ENCODE measurements at places on chromosomes 7 and 10.
A peak's percentile ranks its signal among the peaks of the same experiment; 100 is the strongest.

DNA sequence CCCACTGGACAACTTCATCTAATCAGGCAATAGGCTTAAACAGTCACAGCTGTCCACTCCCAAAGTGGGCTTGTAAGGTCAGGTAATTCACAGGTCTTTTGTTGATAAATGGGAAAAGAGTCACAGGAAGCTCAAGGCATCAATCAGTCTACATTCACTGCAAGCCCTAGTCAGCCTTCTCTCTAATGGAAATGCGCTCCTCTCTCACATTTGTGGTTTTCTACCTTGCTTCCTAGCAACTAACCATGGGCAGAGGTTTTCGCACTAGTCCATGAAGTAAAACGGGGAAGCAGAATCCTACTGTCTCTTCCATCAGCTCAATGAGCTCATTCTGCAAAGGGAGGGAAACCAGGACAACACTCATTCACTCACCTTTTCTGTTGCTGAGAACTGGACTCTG, 53.5 kb upstream of the APBB1IP start:
- no peak for DNase-seq

DNA sequence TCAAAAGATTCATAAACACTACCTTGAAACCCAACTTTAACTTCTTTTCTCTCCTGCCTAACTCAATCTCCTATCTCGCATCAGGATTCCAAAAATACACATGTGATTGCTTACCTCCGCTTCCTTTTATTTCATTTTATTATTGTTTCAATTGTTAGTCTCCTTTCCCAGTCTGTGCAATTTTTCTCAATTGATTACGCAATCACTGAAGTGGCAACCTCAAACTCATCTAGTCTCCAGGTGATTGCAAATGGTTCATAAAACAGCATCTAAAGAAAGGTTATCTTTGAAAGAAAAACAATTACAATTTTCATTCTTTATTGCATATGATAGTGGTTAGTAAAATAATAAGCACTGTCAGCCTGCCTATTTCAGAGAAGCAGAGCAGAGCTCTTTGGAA, 45.6 kb downstream of the CHRM2 start:
- DNase-seq: no peak

GRCh38 chr10:58791137-58791536, 278.5 kb downstream of the BICC1 start:
- DNase-seq: no peak

GRCh38 chr7:12570168-12570533, 369 bp upstream of the SCIN start:
- peak; percentile 19 for DNase-seq

DNA sequence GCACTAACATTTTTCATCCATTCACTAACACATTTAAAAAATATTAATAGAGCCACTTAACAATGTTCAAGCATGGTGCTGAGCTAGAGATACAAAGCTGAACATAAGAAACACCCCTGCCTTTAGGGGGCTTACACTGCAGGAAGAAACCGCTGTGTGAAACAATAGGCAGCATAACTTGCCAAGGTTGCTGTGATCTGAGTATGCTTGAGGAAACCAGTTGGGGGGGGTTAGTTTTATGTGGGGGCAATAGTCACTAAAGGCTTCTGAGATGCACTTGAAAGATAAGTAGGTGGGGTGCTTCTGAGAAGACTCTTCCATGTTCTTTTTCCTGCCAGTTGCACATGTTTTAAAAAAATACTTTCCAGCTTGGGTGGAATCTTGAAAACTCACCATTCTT, 2.8 kb downstream of the RBM17 start:
- DNase-seq: no peak

GRCh38 chr10:81873231-81873931, 1.6 kb upstream of the NRG3 start:
- DNase-seq: peak; percentile 18

- no peak for DNase-seq
Measured at GRCh38 chr10:45454859-45455258, 80.8 kb downstream of the ALOX5 start.

GRCh38 chr10:96850825-96851224, 18.7 kb downstream of the LCOR start:
- no peak for DNase-seq

GRCh38 chr10:114925587-114926586, 12.1 kb upstream of the TRUB1 start:
- DNase-seq: peak; percentile 31

GRCh38 chr10:108615576-108616320, 1307.6 kb downstream of the XPNPEP1 start:
- DNase-seq: no peak

GRCh38 chr10:96524741-96525140, 11.0 kb upstream of the TLL2 start:
- DNase-seq: no peak

DNA sequence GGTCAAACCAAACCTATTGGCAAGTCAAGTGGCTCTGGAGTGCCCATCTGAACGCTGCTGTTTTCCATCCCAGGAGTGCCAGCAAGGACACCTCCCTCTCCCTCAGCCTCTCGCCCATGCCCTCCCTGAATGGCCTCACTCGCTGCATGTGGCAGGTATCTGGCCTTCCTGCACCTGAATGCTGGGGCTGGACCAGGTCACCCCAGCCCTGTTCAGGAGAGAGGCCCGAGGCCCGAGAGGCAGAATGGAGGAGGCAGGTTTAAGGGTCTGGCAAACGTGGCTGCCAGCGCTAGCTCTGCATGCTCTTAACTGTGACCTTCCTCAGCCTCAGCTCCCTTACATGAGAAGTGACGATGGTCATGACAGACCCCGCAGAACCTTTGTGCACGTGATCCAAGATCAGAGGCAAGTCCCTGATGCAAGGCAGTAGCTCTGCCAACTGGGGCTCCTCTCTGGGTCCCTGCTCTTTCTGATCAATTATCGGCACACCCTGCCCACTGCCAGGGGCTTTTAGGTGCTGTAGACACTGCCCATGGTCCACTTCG, 295.7 kb upstream of the ZMIZ1 start:
- no peak for DNase-seq

GRCh38 chr7:153675131-153675530, 377.1 kb upstream of the DPP6 start:
- no peak for DNase-seq

DNA sequence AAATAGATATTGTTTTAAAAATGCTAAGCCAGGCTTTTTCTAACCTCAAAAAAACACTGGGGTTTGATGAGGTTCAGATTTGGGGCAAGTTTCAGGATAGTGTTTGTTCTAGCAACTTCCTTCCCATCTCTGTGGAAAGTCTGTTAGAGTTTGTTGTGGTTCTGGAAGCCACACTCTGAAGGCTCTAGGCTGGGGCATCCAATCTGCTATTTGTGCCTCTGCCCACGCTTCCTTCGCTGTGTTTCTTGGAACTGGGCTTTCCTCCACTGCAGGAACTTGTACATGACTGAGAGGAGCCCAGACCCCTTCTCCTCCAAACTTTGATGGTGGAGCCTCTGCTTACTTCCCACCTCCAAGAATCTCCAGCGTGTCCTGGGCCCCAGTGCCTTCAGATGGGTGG, 108.5 kb upstream of the SLC25A13 start:
- DNase-seq: no peak

DNA sequence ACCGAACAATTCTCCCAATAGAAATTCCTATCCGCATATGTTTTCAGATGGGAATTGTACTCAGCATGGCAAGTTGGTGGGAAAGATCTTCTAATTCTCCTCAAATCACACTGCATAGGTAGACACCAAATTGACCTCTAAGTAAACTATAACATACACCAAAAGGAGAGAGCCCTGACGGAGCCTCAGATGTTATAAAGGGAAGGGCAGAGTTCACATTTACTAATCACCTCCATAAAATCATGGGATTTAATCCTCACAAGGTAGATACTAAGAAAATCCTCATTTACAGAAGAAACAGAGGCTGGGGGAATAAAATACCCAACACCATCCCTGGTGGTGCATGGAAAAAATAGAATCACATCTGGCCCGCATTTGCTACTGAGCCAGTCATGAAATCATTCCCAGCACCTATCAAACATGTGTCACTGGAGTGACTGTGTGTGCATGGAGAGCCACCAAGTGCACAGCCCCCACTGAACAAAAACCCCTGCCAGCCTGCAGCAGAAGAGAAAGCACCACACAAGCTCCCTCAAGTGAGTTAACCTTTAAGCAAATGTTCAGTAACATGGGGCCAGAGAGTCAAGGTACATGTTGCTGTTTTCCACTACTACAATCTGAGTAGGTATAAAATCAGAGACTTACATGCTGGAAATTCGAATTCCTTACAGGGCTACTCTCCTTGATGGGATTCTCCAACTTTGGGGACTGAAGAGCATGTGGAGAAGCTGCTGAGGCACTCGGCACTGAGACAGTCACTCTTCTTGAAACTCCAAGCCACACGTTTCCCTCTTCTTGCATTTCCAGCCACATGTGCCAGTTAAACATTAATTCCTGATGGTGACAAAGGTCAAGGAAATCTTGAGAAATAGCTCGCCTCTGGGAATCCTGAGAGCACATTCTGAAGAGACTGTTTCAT, at the start of gene DDC:
DDC (minus strand) TSS at position 766 of the 919 bp plus-strand sequence. CDS start 21,320 bp downstream, outside the sequence.
- no peak for DNase-seq

GRCh38 chr7:157136372-157136771, 2.4 kb upstream of the UBE3C start:
- DNase-seq: no peak

GRCh38 chr10:14179251-14179650, 151.5 kb downstream of the FRMD4A start:
- DNase-seq: no peak

DNA sequence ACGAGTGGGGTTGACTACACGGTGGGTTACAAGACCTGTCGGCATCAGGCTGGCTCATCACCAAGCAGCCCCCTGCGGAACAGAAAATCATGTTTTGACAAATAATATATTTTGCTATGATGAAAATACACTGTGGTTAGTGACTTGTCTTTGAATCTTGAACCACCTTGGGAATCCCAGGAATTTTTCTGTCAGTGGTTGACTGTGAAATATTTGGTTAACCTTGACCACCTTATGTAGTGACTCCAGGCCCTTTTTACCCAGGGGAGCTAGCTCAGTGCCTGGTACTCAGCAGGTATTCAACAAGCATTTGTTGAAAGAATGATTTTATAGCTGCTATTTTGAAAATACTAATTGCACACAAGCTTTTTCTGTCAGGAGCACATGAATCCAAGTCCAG, 406.0 kb downstream of the PHF14 start:
- DNase-seq: no peak

GRCh38 chr7:7562736-7563135, 3.9 kb upstream of the MIOS start:
- DNase-seq: no peak

DNA sequence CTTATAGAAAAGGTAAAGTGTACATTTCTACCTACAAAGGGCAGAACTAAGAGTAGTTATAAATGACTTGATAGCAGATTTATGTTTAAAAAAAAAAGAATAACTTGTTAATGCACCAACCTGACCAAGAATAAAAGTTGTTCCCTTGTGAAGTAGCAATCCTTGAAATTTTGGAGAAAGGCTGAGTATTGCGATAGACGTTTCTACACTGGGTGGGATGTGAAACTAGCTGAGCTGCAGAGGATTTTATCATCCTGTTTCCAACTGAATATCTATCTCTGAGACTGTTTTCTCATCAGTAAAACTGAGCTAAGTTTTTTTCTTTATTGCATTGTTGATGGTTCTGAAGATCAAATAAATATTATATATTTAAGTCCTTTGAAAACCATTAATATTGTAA, 14.6 kb downstream of the MDFIC start:
- no peak for DNase-seq

DNA sequence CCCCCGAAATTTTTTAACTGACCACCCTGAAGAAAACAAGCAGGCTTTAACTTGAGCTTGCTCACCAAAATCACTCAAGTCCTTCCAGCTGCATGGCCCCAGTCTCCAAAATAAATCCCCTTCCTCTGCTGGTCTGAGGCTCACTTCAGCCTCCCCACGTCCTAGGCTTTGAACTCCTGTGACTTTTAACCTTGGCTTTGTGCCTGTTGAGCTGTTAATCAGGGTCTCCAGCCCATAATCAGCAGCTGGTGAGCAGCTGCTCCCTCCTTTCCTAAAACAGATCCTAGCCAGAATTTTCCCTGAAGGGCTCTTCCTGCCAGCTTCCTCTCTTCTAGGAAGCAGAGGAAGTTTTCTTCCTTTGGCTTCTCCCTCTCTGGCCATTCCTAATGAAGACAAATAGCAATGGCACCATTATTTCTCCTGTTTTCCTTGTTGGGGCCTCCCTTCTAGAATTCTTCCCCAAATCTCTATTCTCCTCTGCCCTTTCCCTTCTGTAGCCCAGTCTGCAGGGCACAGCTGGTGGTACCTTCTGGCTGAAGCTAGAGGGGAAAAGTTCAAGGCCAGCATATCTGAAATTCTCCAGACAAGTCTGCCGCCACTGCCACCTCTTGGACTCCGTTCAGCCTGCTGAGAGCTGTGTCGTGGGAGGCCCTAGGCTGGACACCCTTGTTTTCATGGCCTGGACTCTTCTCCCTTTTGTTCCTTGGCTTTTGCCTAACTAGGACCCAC, 152.1 kb downstream of the NOC3L start:
- DNase-seq: no peak

DNA sequence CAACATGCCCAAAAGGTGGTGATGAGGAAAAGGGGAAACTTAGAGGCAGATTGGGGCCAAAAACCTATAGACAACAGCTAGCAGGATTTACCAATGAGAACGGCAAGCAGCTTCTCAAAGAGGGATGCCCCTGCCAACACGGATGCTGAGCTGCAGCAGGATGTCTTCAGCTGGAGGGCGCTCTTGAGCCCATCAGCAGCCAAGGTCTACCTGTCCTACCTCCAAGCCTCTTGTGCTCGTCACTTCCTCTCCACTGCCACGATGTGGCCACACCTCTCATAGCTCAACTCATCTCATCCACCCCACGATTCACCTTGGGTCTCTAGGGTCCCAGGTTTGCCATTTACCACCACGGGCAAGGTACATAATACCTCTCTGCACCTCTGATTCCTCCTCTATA, 36.5 kb downstream of the DLG5 start:
- DNase-seq: no peak

GRCh38 chr7:85224171-85224570, 37.3 kb upstream of the SEMA3D start:
- no peak for DNase-seq

- DNase-seq: no peak
Measured at GRCh38 chr7:124893140-124893827, 36.3 kb downstream of the POT1 start.

DNA sequence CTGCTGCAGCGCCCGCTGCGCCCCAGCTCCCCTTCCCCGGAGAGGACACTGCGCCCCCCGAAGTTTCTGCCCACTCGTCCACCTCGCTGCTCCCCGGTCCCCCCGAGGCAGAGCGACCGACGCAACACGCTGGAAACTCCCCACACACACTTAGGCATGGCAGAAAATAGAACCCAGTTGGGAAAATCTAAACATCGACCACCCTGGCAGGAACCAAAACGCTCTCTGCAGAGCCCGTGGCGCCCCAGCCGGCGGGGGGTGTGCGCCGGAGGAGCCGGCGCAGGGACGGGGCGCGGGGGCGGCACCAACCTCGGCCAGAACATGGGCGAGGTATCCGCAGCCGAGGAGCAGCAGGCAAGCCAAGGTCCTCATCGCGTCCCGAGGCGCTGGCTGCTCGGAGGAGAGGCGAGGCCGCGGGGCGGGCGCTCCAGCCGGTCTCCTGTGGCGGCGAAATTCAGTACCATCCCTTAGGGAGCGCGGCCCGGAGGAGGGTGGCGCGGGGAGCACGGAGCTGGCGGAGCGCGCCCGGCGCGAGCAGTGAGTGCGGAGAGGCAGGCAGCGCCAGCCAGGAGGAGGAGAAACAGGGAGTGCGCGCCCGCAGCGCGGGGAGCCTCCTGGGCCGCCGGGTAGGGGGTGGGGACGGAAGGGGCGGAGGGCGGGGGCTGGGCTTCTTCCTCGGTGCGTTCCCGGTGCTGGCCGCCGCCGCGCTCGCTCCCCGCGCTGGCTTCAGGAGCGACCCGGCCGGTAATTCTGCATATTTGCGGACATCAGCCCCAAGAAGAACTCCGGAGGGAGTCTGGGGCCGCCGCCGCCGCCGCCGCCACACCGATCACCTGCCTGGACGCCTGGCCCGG, 789 bp downstream of the PDGFA start:
- peak; percentile 73 for DNase-seq

Measured in GM13976 (cell line).